ENCODE measurements at places on chromosomes 7 and 10. TPM values are rescaled to one million over a fixed set of nuclear protein-coding genes. Genes with fewer than 3 reads are reported as not detected.

- H3K27ac ChIP-seq, result no peak overlapping the region
- no peaks in the 10 kb centered on the region for H3K27me3 ChIP-seq
- no peaks in the 10 kb centered on the region for H3K4me1 ChIP-seq
- DNase-seq, result no peak
- H3K4me3 ChIP-seq, result no peak overlapping the region
These were observed 35.2 kb upstream of the HECW1 start for GRCh38 chr7:43077285-43077684.

DNA sequence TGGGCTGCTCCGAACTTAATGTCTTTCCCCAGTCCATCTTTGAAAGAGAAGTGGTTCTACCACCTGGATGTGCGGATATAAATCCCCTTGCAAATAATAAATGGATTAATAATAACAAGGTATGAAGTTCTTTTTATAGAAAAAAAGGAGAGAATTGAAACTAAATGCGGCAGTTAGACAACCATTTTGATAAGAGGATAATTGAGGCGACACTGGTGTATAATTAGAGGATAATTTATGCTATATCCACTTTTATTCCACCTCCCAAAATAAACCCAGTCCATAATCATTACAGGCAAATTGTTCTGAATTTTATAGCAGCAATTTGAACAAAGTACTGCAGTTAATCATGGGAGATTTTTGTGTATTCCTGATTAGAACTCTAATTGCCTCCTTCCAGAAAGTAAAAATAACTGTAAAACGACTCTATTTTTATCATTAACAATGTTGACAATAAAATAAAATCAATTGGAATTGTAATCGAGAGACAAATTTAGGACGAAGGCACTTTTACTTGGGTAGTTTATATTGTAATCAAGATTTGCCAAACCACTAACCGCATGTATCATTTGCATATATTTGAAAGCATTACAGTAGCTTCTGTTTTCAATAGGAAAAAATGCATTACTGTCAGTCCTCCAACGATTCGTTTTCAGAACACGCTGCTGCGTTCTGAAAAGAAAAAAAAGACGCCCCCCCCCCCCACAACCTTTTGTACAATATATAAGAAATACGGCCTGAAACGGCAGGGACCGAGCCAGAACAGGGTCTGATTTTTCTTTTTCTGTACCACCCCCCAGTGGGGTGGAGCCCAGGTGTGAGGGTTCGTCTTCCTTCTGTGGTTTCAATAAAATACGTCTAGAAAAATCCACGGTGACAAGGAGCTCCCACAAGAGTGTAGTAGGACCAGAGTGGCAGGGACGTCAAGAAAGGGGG lies 838 bp upstream of the DLX6 start:
- peaks cover 65% of the 10 kb centered on the region for H3K27me3 ChIP-seq
- no peaks in the 10 kb centered on the region for H3K36me3 ChIP-seq
- no peaks in the 10 kb centered on the region for H3K4me1 ChIP-seq
- no peak overlapping the region for H3K4me3 ChIP-seq
- no peak for DNase-seq
- H3K27ac ChIP-seq, result no peak overlapping the region

GRCh38 chr10:85601526-85601925 lies 765.1 kb downstream of the GRID1 start:
- H3K4me1 ChIP-seq, result no peaks in the 10 kb centered on the region
- H3K4me3 ChIP-seq, result no peak overlapping the region
- DNase-seq, result no peak
- no peaks in the 10 kb centered on the region for H3K36me3 ChIP-seq
- no peak overlapping the region for H3K27ac ChIP-seq
- no peaks in the 10 kb centered on the region for H3K27me3 ChIP-seq

Gene DBF4
- 7.6 TPM for total RNA-seq

DNA sequence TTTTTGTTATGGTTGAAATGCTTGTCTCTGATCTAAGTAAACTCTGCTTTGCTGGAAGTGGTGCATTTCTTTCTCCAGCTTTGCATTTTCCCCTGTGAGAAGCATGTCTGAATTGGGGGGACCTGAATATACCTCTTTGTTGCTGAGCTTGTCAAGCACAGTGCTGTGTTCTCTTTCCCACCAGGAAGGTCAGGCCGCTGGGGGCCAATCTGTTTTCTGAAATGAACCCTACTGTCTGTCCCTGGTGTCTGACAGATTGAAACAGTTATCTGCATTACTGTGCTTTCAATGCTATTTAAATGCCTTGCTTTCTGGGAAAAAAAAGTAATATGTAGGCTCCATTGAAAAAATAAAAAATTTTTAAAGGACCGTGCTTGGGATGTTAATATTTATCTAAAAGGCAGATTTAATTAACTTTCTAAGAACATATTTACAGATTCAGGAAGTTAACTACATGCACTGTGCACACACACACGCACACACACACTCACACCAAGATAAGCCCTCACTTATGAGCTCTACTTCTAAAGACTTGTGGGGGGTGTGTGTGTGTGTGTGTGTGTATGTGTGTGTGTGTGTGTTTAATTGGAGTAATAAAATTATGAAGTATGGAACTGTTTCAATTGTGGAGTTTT lies 127.0 kb upstream of the FZD1 start:
- no peaks in the 10 kb centered on the region for H3K4me1 ChIP-seq
- H3K36me3 ChIP-seq, result no peaks in the 10 kb centered on the region
- no peak for DNase-seq
- no peaks in the 10 kb centered on the region for H3K27me3 ChIP-seq

Gene DRGX
- not detected for total RNA-seq

DNA sequence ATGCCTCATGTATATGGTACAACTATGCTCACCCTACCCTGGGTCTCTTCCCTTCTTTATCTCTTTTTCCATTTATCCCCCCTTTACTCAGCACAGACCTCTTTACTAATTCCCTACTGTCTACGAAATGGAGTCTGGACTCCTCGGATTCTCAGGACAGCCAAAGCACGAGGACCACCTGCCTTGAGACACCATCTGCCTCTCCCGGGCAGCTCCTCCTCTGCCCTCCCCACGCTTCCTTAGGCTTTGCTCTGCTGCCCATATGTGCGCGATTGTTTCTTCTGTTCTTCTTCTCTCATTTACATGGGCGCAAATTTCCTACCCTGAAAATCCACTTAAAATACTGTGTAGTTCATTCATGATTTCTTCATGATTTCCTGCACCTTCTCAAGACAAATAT lies 62.7 kb upstream of the STK17A start:
- no peak for DNase-seq
- no peaks in the 10 kb centered on the region for H3K27me3 ChIP-seq
- H3K36me3 ChIP-seq, result no peaks in the 10 kb centered on the region
- H3K4me3 ChIP-seq, result no peak overlapping the region
- no peaks in the 10 kb centered on the region for H3K4me1 ChIP-seq

GRCh38 chr10:69826789-69827554 lies 25.3 kb downstream of the COL13A1 start:
- no peak overlapping the region for H3K4me3 ChIP-seq
- no peak for DNase-seq
- no peaks in the 10 kb centered on the region for H3K36me3 ChIP-seq

Data from right lobe of liver (tissue), 6 donors.